H9 (cell line): ENCODE measurements at places on chromosomes 7 and 10. TPM values are rescaled to one million over a fixed set of nuclear protein-coding genes. Genes with fewer than 3 reads are reported as not detected.

The DNAH11 gene
- 1.8 and 2.5 TPM in 2 replicates for total RNA-seq

The INMT gene
- 0.59 and 0.70 TPM in 2 replicates for total RNA-seq

The ERV3-1 gene
- 13.9 and 16.5 TPM in 2 replicates for total RNA-seq

The ATOH7 gene
- 0.20 and 0.29 TPM in 2 replicates for total RNA-seq

The TNS3 gene
- total RNA-seq: 9.2 and 9.5 TPM in 2 replicates

The GNA12 gene
- total RNA-seq: 60.2 and 63.1 TPM in 2 replicates

DNA sequence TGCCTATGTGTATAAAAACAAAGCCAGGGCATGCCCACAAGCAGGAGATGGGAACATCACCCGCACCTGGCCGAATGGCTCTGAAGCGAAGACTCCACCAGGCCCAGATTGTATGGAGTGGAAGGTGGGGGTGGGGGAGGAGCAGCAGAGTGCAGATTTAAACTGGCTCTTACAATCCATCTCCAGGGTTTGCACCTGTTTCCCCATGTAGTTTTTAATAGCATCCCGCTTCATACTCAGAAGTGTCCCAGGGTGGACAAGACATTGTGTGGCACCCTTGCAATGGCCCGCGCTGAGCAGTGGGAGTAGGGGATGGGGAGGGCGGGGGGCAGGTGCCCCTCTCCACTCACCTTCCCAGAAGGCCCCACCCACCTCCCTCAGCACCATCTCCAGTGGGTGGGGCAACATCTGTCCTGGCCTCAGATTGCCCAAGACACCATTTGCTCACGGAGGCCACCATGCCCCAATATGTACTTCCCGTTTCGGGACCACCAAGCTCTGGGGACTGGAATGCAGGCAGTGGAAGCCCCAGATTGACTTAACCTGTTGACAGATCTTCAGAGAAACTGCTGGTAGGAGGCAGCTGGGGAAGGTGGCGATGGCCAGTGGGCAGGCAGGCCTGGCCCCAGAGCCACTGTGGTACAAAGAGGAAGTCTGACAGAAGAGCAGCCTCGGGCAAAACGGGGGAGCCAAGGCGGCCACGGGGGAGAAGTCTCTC is 23.0 kb downstream of the VSIR start:
- no peak overlapping the region for H3K4me3 ChIP-seq
- DNase-seq: no peak
- H3K27ac ChIP-seq: no peak overlapping the region
- H3K27me3 ChIP-seq: no peaks in the 10 kb centered on the region

GRCh38 chr10:122336332-122336731 is 38.2 kb upstream of the PLEKHA1 start:
- no peaks in the 10 kb centered on the region for H3K27me3 ChIP-seq
- no peak overlapping the region for H3K27ac ChIP-seq
- 0 out of 3 replicates have a peak, but pooled peaks cover 2% of the 10 kb centered on the region for H3K36me3 ChIP-seq
- H3K4me1 ChIP-seq: peaks cover 2% of the 10 kb centered on the region; the same call in 1 of the 2 replicates
- H3K4me3 ChIP-seq: no peak overlapping the region

- no peaks in the 10 kb centered on the region for H3K27me3 ChIP-seq
- no peak for DNase-seq
- no peaks in the 10 kb centered on the region for H3K36me3 ChIP-seq
- no peaks in the 10 kb centered on the region for H3K4me1 ChIP-seq
- no peak overlapping the region for H3K27ac ChIP-seq
These were observed 235.1 kb upstream of the CACNA2D1 start for GRCh38 chr7:82678716-82679115.

DNA sequence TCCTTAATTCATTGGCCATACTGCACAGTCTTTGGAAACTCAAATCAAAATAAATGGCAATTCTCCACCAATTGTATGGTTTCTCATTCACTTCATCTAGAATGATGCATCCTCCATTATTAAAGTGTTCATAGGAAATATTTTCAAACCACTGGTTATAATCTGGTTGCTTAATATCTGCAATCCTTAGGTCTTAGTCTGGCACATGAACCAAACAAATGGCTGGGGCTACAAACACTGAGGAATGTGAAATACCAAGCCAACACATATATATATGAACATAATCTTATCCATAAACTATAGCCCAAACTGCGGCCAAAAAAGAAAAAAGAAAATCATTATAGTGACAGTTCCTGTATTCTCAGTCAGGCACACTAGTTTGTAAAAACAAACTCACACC is 5.7 kb upstream of the MSS51 start:
- no peak for DNase-seq
- H3K27ac ChIP-seq: no peak overlapping the region
- H3K4me3 ChIP-seq: no peak overlapping the region
- no peaks in the 10 kb centered on the region for H3K4me1 ChIP-seq
- no peaks in the 10 kb centered on the region; the same call in none of the 2 replicates for H3K36me3 ChIP-seq

GRCh38 chr7:140014123-140014522 is 48.6 kb downstream of the PARP12 start:
- H3K4me1 ChIP-seq: no peaks in the 10 kb centered on the region
- no peak overlapping the region for H3K4me3 ChIP-seq
- H3K27me3 ChIP-seq: no peaks in the 10 kb centered on the region
- DNase-seq: no peak

- H3K36me3 ChIP-seq: peaks cover 9% of the 10 kb centered on the region; the same call in 1 of the 2 replicates
- no peak for DNase-seq
- no peak overlapping the region for H3K27ac ChIP-seq
- no peaks in the 10 kb centered on the region for H3K27me3 ChIP-seq
- H3K4me3 ChIP-seq: no peak overlapping the region
These were observed 516.7 kb upstream of the CELF2 start for GRCh38 chr10:10500937-10501336.

DNA sequence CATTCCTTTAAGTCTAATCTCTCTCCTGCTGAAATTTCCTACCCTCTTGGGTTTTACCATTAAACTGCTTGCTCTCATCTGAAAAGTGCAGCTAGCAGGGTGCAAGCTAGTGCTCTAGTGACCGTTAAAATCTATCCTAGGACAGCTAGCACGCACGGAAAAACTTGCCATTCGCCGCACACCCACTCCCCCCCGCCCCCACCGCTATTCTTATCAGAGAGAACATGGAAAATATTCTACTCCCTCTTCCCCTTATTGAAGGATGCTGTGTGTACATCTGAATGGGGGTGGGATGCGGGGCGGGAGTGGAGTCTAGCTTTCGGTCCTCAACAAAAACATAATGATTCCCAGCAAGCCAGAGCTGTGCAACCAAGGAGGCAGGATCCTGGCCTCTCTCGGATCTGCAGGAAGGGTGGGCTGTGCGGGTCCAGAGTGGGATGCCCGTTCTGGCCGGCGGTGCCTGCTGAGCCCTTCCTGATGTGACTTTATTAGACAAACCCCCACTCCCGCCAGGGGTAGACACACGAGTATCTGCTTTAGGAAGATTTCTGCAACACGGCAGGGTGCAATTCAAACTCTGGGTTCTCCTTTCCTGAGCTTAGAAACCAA is 1.1 kb upstream of the ADRA2A start:
- DNase-seq: no peak

GRCh38 chr7:91185771-91186170 is 78.5 kb upstream of the FZD1 start:
- no peaks in the 10 kb centered on the region for H3K27me3 ChIP-seq
- no peak for DNase-seq
- H3K27ac ChIP-seq: no peak overlapping the region
- H3K4me3 ChIP-seq: no peak overlapping the region
- no peaks in the 10 kb centered on the region for H3K36me3 ChIP-seq

GRCh38 chr7:135728136-135728669 is at the start of gene SLC13A4:
SLC13A4 (minus strand) TSS chr7:135728186; CDS start chr7:135727496, 690 bp downstream.
- no peak within 1 kb of the TSS for H3K27ac ChIP-seq
- peak; percentile 87 for DNase-seq
- peak within 1 kb of the TSS; percentile 60 for H3K4me3 ChIP-seq
- no peaks in the 10 kb centered on the region for H3K36me3 ChIP-seq

DNA sequence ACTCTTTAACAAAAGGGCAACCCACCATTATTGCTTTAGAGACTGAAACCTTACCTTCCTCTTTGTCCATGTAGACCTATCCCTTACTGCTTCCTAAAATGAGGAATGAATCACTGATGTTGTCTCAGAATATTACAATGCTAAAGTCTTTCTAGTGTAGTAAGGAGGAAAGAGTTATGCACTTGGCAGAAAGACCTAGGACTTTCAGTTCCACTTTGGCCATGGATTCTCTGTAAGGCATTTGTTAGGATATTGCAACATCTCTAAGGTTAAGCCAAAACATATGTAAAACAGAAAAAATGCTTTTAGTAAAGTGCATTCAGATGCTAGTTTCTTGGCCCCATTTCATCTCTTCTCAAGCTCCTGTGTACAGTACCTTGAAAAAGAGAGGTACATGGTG is 230.9 kb downstream of the PARD3 start:
- DNase-seq: no peak
- no peaks in the 10 kb centered on the region for H3K27me3 ChIP-seq
- H3K36me3 ChIP-seq: no peaks in the 10 kb centered on the region
- H3K4me1 ChIP-seq: peaks cover 2% of the 10 kb centered on the region; the same call in 1 of the 2 replicates
- no peak overlapping the region for H3K4me3 ChIP-seq

GRCh38 chr10:50604809-50605208 is 18.9 kb downstream of the SGMS1 start:
- H3K36me3 ChIP-seq: no peaks in the 10 kb centered on the region
- H3K27me3 ChIP-seq: no peaks in the 10 kb centered on the region
- H3K4me1 ChIP-seq: 0 out of 2 replicates have a peak, but pooled peaks cover 4% of the 10 kb centered on the region
- H3K4me3 ChIP-seq: no peak overlapping the region
- no peak overlapping the region for H3K27ac ChIP-seq

- H3K27ac ChIP-seq: no peak overlapping the region
- no peak overlapping the region for H3K4me3 ChIP-seq
- H3K27me3 ChIP-seq: no peaks in the 10 kb centered on the region
- no peaks in the 10 kb centered on the region for H3K36me3 ChIP-seq
- no peak for DNase-seq
- no peaks in the 10 kb centered on the region for H3K4me1 ChIP-seq
These were observed 39.4 kb downstream of the BAMBI start for GRCh38 chr10:28716748-28717147.

GRCh38 chr10:6390213-6390845 is 187.6 kb downstream of the PFKFB3 start:
- no peaks in the 10 kb centered on the region for H3K4me1 ChIP-seq
- no peak for DNase-seq
- no peaks in the 10 kb centered on the region for H3K27me3 ChIP-seq
